Fibroblast of skin of back (primary cell): ENCODE measurements at places on chromosomes 6 and 20.
A peak's percentile ranks its signal among the peaks of the same experiment; 100 is the strongest.

DNA sequence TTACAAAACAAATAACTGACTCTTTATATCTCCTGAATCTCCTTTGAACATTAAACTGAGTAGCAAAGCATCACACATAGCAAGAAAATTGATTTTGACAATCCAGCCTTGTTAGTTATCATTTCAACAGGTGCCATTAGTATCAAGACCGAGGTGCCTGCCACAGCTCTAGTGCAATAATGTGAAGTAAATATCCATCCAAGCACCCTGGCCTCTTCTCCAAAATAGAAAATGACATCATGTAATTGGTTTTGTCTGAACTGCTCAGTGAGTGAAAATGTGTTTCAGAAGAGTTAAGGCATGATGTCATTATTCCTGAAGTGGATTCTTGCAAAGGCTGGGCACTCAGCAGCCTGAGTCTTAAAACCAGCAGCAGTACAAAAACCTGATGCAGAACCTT is 341.4 kb downstream of the PLCB1 start:
- DNase-seq: peak; percentile 59

DNA sequence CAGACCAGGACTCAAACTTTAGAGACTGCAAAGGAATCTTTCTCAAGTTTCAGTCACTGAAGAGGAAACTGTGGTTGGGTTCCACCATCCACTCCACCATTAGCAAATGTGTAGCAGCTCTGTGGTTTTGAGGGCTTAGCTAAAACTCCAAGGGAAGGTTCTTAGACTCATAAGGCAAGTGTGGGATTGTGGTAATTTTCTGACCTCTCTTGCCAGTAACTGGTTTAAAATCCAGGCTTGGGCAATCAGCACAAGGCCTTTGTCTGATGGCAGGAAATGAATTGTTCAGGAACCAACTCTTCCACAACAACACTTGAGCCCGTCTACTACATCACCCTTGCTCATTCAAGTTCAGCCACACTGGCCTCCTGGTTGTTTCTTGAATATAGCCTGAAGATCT is 68.6 kb upstream of the FBXL4 start:
- DNase-seq: peak; percentile 44

DNA sequence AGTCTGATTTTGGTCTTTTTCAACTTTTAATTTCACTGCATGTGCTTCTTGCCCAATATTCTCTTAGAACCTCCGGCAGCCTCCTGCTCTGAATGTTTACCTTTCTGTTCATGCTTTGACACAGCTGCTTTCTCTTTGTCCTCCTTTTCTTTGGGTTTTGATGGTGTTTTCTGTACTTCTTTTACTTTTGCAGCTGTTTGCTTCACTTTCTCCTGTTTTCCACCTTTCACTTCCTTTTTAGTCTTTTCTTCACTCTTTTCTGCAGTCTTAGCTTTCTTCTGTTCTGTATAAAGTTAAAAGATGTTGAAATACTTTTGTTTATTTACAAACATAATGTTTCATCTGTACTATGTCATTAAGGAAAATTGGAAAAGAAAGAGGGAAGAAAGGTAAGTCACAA is 133.1 kb downstream of the TRDN start:
- no peak for DNase-seq

DNA sequence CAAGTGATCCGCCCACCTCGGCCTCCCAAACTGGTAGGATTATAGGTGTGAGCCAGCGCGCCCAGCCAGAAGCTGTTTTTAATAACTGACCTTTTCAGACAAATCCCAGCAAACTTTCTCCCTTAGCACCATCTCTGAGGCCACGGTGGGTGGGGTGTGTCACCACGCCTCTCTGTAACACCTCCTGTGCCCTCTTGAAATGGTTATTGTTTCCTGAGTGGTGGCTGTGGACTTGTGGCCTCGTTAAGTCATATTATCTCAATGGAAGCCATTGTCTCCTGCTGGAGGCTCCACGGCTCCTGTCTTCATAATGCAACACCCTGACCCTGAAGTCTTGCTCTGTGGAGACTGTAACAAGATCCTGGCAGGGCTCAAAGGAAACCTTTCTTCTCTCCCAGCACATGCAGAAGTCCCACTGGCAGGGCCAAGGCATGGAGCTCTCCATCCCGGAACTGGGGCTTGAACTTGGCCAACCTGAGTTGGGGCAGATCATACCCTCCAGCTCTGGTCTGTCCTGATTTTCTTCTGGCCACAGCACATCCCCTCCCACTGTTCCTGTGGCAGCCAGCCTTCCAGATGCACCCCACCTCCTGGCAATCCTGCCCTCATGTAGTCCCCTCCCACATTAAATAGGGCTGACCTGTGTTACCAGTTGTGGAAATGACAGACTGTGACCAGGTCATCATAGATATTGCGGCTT is 81.1 kb downstream of the SNX5 start:
- DNase-seq: no peak

DNA sequence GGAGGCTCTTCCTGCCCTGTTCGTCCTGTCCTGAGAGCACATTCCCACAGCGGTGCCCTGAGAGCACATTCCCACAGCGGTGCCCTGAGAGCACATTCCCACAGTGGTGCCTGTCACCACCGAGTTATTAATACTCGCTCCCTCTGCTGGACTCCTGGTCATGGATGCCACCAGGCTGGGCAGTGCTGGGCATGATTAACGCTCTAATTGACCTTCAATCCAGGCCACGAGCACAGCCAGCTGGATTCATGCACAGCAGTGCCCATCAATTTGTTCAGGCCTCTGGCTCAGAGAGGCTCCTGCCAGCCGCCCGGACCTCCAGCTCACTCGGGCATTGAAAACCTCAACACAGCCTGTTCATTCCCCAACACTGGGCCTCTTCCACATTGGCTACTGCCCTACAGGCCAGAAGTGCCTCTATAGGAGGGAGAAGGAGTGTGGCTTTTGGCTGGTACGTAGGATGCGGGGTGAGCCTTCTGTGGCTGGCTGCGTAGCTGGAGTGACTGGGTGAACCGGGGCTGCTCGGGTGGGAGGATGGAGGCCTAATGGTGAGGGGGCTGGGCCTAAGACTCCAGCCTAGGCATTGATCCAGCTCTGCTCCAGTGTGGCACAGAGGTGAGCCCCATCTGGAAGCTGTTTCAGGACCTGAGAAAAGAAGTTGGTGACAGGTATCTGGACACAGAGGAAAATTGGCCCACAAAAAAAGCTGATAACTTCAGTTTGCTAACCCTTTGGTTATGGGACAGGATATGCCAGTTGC is 9.3 kb downstream of the IP6K3 start:
- DNase-seq: no peak
